ENCODE measurements at places on chromosomes 6 and 20.

- ATAC-seq = no peak
These were observed 114.6 kb downstream of the LCA5 start for GRCh38 chr6:79422666-79423065.

GRCh38 chr6:79313254-79313653 lies 78.8 kb upstream of the HMGN3 start:
- peak; percentile 98 for ATAC-seq

DNA sequence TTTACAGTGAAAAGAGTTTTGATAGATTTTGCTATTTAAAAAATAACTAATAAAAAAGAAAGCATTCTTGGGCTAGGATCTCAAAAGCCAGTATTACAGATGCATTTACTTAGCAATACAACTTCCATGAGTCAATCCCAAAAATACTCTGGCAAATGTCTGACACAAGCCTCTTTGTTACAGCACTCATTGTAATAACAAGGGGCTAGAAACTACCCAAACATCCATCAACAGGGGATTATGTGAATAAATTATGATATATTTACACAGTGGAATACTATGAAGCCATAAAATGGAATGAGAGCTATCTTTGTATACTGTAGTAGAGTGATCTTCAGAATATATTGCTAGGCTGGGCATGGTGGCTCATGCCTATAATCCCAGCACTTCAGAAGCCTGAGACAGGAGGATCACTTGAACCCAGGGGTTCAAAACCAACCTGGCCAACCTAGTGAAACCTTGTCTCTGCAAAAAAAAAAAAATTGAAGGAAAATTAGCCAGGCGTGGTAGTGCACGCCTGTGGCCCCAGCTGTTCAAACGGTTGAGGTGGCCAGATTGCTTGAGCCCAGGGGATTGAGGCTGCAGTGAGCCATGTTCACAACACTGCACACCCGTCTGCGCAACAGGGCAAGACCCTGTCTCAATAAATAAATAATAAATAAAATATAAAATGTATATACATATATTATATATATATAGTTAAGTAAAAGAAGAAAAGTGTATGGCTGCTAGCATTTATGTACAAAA lies 34.7 kb upstream of the TOP1 start:
- no peak for ATAC-seq

DNA sequence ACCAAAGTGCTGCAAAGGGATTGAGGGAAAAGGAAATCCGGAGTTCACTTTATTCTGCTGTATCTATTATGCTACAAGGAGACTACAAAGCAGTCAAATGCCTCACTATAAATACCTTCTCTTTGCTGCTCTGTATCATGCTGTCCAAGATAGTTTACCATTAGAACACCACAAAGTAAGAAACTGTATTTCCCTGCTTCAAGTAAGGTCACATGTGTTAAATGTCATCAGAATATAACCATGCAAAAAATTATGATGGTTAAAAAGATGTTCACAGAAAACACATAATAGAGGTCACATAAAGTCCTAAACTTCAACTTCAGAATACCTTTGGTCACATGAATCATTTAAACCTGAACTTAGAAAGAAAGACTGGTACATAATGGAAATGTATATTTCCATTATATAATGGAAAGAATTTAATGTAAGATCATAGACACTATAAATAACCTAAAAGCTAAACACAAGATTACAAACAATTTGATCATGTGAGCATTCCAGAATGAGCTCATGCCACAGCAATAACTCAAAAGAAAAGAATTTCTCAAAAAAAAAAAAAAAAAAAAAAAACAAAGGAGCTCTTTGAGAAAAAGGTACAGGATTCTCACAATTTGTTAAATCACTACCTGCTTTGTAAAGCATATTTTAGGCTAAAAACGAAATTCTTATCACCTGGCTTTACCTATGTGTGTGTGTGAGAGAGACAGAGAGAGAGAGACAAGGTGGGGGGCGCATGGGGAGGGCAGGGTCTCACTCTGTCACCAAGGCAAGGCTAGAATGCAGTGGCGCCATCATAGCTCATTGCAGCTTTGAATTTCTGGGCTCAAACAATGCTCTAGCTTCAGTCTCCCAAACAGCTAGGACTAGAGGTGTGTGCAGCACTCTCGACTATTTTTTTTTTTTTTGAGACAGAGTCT lies 58.7 kb downstream of the KIF13A start:
- no peak for ATAC-seq

DNA sequence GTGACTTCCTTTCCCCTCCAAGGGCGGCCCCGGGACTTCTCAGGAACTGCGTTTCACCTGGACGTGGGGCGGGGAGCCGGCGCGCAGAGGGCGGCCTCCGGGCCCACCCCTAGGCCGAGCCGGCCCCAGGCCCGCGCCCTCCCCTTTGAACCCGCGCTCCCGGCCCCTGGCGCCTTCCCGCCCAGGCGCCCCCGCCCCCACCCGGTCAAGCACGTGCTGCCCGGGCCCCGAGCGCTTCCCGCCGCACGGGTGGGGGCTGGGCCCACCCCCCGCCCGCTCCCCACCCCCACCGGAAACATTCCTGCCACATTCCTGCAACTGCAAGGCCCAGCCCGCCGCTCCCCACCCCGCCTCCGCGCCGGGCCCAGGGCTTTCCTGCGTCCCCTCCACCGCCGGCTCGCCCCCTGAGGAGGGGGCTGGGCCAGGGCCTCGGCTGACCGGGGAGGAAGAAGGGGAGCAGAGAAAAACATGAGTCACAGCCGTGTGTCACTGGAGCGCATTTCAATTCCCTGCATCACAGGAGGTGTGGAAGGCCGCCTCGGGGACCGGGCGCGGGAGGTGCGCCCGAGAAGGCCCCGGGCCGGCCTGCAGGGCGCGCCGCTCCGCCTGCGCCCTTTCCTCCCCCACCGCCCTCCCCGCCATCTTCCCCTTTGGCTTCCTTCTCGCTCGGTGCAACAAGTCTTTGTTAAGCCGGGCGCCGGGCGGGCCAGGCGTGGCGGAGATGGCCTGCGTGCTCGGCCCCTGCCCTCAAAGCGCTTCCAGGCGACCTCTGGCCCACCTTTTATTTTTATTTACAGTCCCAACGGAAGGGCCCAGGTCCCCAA lies 1.2 kb upstream of the HMGA1 start:
- ATAC-seq = peak; percentile 78

- no peak for ATAC-seq
These were observed 199.2 kb upstream of the SULF2 start for GRCh38 chr20:47984437-47984836.

DNA sequence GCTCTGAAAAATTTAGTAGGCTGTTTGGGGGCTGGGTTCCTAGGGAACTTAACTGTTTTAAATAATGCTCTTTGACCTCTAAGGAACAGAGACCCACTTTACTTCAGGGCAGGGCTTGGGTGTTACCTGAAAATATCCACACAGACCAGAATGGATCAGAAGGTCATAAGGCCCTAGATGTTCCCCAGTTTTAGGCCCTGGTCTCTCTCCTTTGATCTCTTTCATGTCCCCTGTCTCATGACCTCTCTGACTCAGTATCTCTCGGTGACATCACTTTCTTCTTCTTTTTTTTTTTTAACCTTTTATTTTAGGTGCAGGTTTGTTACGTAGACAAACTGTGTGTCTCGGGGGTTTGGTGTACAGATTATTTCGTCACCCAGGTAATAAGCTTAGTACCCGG lies 272.1 kb upstream of the SGK1 start:
- ATAC-seq = no peak

GRCh38 chr20:32470025-32470861 lies 112.1 kb downstream of the ASXL1 start:
- ATAC-seq = peak; percentile 38

- ATAC-seq = no peak
These were observed 312.9 kb downstream of the BTBD9 start for GRCh38 chr6:38326837-38327236.

- ATAC-seq = no peak
These were observed 4.2 kb upstream of the ITPR3 start for GRCh38 chr6:33616913-33617312.

- ATAC-seq = no peak
These were observed 112.4 kb upstream of the RUNX2 start for GRCh38 chr6:45215759-45216158.

- ATAC-seq = no peak
These were observed 22.6 kb upstream of the PREX1 start for GRCh38 chr20:48850257-48850976.

- ATAC-seq = no peak
These were observed 81.7 kb upstream of the MTHFD1L start for GRCh38 chr6:150783813-150784212.

- ATAC-seq = peak; percentile 65
These were observed 66.6 kb upstream of the CTNNBL1 start for GRCh38 chr20:37627060-37627766.

- peak; percentile 61 for ATAC-seq
These were observed 1.4 kb upstream of the MUC21 start for GRCh38 chr6:30981942-30982772.

GRCh38 chr6:106085692-106085983 lies 498 bp upstream of the PRDM1 start:
- ATAC-seq = no peak

GRCh38 chr20:54200487-54201267 lies 7.2 kb upstream of the PFDN4 start:
- peak; percentile 61 for ATAC-seq

DNA sequence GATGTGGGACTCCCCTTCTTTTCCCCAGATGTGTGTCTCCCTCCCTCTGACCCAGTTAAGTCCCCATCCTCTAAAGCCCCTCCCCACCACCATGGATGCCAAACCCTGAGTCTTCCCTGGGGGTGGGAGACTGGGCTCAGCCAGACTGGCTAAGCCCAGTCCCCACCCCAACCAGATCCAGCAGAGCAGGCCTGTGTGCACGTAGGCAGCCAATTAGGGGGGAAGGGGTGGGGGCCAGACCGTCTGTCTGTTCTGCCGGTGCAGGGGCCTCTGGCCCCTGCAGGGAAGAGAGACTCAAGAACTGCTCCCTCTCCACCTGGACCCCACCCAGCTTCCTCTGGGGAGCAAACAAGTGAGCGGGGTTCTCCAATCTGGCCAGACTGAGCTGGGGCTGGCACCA lies 605 bp downstream of the COX4I2 start:
- no peak for ATAC-seq

DNA sequence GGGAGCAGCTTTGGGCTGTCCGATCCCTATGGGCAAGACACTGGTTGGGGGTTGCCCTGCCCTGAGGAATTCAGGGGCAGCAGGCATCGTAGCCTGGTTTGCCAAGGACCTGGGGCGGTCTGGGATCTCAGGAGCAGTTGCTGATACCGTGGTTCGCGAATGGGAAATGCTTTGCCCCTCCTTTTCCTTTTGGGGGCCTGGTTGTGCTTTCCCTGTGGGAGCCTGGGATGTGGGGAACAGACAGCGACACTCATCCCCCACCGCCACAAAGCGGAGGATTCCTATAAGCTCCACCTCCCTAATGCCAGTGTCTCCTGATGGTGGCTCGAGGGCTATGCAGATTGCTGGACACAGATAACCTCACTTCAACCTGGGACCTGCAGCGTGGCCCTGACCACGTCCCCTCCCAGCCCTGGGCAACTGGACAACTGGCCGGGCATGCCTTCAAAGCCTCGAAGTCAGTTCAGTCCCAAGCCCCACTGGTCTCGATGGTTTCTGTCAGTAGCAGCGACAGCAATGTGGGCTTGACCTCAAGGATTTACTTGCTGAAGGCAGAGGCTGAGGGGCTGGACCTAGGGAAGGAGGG lies 3.3 kb downstream of the CEBPB start:
- ATAC-seq = no peak

DNA sequence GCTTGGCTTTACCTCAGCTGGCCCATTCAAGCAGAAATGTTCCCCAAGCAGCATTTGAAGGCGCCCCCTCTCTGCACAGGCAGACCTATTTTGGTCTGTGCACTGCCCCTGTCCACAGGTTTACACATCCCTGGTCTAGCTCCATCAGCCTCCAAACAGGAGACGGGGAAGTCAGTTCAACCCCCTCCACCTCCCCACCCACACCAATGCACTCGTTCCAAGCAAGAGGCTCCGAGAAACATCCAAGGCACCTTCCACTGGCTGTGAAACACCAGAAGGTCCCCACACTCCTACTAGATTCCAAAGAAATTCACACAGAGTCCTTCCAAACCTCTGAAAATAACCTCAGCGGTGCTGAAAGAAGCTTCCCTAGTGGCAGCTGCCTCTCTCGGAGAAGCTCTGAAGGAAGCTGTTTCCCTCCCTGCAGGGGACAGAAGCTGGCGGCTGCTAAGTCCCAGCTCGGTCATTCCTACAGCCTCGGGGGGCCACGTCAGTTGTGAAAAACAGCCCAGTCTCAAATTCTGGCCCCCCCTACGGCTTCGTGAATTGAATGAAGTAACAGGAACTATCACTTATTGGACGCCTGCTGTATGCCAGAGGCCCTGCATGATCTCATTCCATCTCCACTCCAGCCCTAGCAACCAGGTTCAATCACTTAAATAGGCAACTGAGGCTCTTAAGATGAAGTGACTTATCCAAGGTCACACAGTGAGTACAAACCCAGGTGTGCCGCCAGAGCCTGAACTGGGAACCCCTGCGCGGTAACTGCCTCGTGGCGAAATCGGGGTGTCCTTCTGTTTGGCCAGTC lies 815 bp downstream of the SPATA2 start:
- peak; percentile 63 for ATAC-seq

DNA sequence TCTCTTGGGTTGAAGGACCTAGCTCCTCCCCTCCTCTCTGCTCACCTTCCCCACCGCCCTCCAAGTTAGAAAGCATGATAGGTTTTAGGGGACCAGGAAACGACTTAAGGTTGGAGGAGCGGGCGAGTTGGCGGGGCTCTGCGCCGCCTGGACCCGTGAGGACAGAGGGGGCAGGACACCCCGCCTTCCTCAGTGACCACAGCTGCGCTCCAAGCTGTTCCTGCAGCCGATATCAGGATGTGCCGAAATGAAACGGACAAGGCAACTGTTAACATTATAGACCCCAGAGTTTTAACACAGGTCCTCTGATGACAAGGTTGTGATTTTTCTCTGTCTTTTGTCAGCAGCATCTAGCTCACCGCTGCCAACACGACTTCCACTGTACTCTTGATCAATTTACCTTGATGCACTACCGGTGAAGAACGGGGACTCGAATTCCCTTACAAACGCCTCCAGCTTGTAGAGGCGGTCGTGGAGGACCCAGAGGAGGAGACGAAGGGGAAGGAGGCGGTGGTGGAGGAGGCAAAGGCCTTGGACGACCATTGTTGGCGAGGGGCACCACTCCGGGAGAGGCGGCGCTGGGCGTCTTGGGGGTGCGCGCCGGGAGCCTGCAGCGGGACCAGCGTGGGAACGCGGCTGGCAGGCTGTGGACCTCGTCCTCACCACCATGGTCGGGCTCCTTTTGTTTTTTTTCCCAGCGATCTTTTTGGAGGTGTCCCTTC lies at the start of gene GRM1:
Gene GRM1 (plus strand): TSS at position 212 of the 722 bp plus-strand sequence. CDS start 456 bp downstream, at position 668.
- ATAC-seq = no peak

DNA sequence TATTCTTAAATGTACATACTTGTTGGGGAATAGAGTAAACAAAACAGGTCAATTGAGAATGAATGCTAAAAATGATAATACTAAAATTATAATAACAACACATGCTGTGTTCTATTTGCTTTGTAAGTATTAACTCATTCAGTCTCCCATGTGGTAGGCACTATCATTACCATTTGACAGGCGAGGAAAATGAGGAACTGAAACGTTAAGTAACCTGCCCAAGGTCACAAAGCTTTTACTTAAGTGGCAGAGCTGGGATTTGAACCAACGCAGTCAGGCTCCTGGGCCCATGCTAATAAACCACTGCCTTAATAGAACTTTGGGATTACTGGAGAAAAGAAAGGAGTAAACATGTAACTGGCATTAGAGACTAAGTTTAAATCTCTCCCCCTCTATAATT lies 3.8 kb downstream of the NSFL1C start:
- ATAC-seq = no peak

- ATAC-seq = no peak
These were observed 110.3 kb upstream of the GGTLC1 start for GRCh38 chr20:24098886-24099285.

All from esophagus mucosa (tissue), 1 donor.